Pancreas (tissue), 10 donors: ENCODE measurements at places on chromosomes 6 and 20.

DNA sequence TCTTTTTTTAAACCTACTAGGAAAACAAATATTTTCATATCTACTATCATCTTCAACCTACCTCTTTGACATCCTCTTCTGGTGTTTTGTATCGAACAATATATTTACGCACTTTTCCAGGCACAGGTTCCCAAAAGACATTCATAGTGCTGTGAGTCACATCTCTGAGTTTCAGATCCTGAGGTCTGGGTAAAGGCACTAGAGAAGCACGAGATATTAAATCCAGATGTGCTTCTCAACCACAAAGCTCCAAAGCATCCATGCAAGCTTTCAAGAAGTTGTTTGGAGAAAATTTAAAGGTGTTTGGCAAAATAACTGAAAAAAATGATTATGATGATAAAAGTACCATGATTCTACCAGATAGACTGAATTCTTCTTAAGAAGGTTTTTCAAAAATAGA, 62.7 kb downstream of the COL12A1 start:
- no peak for DNase-seq

GRCh38 chr6:17705428-17705777, 1.3 kb downstream of the NUP153 start:
- no peak for DNase-seq

DNA sequence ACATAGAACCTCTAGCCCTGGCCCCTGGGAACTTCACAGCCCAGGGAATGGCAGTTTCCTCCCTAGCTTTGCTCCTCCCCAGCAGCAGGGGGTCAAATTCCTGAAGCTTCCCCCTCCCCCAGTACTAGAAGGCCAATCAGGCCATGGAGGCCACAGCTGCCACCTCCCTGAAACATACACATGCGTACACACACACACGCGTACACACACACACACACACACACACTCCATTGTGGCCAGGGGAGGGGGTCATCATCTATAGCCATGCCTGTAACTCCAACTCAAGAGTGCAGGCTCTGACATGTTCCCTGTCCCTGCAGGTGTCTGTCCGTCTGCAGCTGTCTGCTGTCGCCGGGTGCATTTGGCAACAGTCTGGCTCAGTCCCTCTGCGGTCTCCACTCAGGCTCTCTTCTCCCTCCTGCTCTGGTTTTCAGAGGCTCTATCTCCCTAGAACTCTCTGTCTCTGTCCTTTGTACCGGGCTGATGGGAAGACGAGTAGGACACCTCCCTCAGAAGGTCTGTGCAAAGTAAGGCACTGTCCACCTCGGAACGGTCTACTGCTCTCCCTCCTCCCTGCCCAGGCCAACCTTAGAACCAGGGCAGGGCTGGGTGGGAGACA, 1.4 kb downstream of the LRFN2 start:
- DNase-seq = no peak

- DNase-seq = no peak
These were observed 51.8 kb downstream of the CDH26 start for GRCh38 chr20:60009826-60010616.

- no peak for DNase-seq
These were observed 160.8 kb downstream of the ZDHHC14 start for GRCh38 chr6:157541618-157542413.

GRCh38 chr6:44480097-44480541, 92.6 kb downstream of the CDC5L start:
- no peak for DNase-seq

- peak; percentile 33 for DNase-seq
These were observed 96.2 kb downstream of the TTLL2 start for GRCh38 chr6:167420858-167421766.

- DNase-seq = no peak
These were observed 77.1 kb downstream of the GPR63 start for GRCh38 chr6:96760153-96760687.

DNA sequence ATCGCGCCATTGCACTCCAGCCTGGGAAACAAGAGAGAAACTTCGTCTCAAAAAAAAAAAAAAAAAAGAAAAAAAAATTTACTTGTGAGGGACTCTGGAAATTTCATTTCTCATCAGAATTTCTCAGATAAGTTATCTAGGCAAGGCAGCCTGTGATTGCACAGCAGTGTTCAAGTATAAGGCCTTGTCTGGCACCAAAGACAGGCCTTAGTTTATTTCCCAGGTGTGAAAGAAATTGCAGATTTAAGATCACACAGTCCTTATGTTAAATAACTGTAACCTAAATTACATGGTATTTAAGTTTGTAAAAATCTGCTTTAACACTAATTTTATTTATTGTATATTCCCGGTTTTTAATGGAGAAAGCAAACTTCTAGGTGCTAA, 34.8 kb downstream of the HFE start:
- no peak for DNase-seq

GRCh38 chr20:62768551-62769287, 27.6 kb upstream of the MRGBP start:
- DNase-seq = peak; percentile 79

DNA sequence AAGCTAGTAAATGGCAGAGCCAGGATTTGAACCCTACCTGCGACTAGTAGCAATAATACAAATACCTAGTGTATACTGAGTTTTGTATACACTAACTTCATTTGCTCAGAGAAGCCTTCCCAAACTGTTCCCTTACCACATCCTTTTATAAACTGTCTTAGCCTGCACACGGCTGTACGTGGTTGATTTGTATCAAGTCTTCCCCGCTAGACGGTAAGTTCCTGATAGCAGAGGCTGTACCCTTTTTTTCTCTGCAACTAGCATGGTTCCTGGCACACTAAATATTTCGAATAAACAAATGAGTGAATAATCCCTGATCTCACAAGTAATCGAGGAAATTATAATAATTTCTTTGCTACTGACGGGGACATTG, 636 bp downstream of the RTF2 start:
- no peak for DNase-seq

DNA sequence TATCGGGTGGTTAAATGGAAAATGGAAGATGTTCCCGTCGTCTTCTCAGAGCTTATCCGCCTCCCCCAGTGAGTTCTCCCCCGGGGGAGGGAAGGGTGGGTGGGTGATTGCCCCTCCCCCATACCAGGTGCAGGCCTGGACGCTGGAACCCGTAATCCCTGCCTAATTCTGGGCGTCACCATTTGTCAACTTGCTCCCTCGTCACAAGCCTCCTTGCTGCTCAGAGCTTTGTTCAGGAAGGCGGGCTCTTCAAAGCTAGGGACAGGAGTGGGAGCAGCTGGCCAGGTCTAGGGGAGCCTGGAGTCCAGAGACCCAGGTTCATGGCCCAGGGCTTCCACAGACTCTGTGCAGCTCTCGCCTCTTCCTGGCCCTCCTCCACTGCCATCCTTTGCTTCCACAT, 25.6 kb downstream of the CDH22 start:
- DNase-seq = peak; percentile 12
